ENCODE measurements at places on chromosomes 7 and 10.

DNA sequence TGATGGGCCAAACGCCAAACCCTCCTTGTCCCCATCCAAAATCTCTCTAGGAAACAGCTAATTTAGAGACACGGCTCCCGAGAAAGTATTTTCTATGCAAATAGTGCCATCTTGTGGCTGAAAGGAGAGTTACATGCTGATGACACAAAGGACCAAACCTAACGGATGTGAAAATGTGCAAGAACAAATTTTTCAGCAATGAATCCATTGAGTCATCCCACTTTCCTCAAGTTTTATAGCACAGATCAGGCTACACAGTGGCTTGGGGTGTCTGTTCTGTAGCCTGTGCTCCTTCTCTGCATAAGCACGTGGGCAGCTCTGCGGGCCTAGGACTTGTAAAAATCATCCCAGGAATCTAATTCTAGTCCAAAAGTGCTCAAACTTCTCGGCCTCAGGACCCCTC is 154.8 kb upstream of the PRR15 start:
- peak; percentile 6 for DNase-seq

GRCh38 chr7:98805956-98806838 is 63.6 kb downstream of the TMEM130 start:
- no peak for DNase-seq

- DNase-seq, result no peak
Measured at GRCh38 chr7:83879063-83879462, 230.1 kb upstream of the SEMA3E start.

DNA sequence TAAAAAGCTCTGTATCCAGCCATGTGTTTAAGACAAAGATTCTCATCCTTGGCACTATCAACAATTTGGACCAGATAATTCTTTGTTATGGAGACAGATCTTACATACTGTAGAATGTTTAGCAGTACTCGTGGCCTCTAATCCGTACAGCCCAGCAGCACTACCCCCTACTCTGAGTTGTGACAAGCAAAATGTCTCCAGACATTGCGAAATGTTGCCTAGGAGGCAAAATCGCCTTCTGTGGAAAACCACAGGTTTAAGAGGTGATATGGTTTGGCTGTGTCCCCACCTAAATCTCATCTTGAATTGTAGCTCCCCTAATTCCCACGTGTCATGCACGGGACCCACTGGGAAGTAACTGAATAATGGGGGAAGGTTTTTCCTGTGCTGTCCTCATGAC is 186.7 kb downstream of the CHCHD3 start:
- DNase-seq, result no peak

DNA sequence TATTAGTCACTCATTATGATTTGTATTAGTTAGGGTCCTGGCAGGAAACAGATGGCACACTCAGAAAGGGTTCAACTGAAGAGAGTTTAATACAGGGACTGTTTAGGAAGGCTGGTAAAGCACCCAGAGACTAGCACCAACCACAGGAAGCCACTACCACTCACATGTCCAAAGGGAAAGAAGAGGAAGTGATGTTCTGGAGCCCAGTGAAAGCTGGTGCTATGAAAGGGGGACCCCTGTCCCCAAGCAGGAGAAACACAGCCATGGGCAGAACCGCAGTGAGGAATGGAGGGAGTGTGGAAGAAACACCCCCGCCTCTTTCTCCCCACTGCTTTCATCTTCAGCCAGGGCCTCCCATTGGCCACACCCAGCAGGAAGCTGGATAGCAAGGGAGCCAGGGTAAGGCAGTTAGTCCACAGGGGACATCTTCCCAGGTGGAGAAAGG is 3.2 kb upstream of the VSIR start:
- no peak for DNase-seq

DNA sequence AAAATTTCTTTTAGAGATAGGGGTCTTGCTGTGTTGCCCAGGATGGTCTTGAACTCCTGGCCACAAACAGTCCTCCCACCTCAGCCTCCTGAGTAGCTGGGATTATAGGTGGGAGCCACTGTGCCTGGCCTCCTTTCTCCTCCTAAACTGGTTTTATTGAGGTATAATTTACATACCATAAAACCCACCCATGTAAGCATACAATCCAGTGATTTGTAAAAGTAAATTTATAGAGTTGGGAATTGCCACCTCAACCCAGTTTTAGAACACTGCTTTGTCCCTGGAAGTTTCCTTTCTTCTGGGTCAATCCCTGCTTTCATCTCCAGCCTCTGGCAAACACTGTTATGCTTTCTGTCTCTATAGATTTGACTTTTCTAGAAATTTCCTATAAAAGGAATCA is 49.0 kb downstream of the CNNM2 start:
- DNase-seq, result no peak

DNA sequence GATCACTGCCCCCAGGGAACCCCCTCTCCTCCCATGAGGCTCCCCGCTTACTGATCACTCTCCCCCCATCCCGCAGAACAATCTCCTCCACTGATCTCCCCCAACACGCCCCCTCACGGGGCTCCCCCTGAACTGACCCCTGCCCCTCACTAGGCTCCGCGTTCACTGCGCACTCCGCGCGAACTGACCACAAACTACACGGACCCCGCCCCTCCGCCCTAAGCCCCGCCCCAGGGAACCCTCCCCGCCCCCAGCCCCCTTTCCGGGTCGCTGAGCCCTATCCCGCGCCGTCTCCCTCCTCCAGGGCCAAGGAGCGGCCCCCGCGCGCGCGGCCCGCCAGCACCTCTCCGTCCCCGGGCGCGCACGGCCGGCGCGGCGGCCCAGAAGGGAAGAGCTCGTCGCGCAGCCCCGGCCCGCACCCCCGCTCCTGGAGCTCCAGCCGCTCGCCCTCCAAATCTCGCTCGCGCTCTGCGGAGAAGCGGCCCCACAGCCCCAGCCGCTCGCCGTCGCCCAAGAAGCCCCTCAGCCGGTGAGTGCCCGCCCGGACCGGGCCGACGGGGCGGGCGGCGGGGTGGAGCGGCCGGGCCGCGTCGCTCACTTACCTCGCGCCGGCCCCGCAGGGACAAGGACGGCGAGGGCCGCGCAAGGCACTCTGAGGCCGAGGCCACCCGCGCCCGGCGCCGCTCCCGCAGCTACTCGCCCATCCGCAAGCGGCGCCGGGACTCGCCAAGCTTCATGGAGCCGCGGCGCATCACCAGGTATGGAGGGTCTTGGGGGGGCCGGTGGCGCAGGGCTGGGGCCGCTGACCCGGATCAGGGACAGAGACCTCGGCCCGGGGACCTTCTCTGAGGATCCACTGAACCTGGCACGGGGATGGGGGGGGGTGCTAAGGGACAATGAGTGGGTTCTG is 19.9 kb upstream of the HSPB1 start:
- DNase-seq, result no peak

DNA sequence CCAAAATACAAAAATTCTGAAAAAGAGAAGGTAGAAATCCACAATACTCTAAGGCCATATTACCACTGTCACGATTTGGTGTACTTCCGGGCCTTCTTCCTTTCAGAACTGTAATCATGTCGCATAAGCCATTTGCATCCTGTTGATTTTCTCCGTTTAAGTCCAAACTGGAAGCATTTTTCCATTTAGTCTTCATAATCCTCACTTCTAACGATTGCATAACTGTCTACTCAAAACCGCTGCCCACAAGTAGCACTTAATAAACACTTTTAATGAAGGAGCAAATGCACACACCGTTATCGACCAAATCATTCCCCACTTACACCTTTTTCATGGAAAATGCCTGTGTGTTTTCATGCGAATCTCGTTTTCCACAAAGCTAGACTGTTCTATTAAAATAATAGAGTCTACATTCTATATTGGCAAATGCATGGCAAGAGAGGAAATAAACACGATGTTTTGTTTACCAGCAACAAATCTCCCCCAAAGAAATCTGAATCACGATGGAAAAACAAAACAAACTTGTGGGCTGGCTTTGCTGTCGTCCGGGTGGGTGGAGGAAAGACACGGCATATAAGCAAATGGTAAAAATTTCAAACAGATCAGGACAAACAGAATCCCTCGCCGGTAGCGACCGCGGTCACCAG is 1.0 kb downstream of the ATE1 start:
- no peak for DNase-seq

DNA sequence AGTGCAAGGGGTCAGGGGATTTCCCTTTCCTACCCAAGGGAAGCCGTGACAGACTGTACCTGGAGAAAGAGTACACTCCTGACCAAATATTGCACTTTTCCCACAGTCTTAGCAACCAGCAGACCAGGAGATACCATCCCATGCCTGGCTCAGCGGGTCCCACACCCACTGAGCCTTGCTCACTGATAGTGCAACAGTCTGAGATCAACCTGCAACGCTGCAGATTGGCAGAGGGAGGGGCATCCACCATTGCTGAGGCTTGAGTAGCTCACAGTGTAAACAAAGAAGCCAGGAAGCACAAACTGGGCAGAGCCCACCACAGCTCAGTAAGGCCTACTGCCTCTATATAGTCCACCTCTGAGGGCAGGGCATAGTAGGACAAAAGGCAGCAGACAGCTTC is 53.9 kb downstream of the PIK3CG start:
- DNase-seq, result no peak

- DNase-seq, result no peak
Measured at GRCh38 chr7:29488977-29489376, 74.7 kb upstream of the PRR15 start.
